ENCODE measurements at places on chromosomes 2 and 18.

DNA sequence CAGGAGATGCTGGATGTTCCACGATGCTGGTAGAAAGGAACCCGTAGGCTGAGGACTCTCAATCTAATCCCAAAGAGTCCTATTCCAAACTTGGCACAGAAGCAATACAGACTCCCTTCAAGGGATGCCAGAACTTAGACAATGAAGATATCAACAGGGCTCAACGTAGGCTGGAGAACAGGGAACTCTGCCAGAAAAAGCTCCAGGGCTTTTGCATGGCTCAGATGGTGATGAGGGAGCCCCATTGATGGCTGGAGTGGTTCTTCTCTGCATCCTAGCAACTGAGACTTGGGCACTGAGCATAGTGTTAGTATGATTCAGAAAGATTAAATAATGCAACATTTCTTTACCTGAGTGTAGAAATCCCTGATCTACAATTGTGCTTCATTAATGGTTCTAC is 117.2 kb upstream of the NCK2 start:
- DNase-seq = no peak

GRCh38 chr2:39947294-39948015 is 168.4 kb upstream of the THUMPD2 start:
- DNase-seq = no peak

DNA sequence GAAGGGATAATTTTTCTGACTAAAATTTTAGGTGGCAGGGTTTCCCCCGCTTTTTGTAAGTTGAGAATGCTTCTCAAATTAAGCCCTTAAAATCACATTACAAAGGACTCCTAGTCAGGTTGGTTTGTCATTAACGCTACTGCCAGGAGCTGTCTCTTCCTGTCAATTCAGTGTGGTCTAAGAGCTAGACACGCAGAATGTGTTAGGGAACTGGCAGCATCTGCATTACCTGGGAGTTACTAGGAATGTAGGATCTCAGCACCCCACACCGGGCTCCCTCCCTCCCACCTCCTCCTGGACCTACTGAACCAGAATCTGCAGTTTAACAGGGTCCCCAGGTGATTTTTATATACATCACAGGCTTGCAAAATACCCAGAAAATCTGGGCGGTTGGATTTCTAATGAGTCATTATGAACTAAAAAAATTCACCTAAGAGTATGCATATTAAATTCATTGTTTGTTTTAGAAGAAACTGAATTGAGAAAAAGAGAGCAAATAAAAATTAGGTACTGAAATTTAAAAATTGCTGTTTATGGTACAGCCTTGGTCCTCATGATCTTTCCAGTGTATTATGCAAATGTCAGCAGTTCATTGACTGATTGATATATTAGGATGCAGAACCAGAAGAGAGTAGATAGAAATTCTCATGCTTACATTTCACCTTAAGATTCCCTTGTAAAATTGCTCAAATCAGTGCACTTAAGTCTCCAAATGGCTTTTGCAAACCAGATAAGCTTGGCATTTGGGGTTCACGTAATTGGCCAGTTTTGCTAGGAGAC is 130.9 kb upstream of the ITGA6 start:
- no peak for DNase-seq

- no peak for DNase-seq
Measured at GRCh38 chr2:55418072-55418471, 1.6 kb downstream of the CCDC88A start.

DNA sequence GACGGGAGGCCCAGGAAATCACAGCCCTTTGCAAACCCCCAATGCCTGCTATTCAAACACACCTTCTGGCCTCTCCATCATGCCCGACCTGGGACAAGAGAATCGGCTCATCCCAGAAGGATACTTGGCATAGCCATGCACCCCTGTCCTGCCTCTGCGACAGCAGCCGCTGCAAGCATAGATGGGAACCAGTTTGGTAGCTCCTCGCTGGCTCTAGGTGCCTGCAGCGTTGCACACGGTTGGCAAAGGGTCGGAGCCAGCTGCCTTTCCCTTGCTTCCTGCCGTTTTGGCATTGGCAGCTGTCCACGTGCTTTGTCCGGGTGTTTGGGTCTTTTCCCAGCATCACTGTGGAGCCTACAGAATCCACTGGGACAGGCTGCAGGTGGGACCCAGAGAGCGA is 76.9 kb downstream of the TWIST2 start:
- DNase-seq = no peak

- no peak for DNase-seq
Measured at GRCh38 chr2:147845411-147845971, 662 bp downstream of the ACVR2A start.

GRCh38 chr2:144390424-144391020 is 129.4 kb downstream of the ZEB2 start:
- no peak for DNase-seq

- no peak for DNase-seq
Measured at GRCh38 chr2:129240061-129240460, 739.4 kb upstream of the RAB6C start.

DNA sequence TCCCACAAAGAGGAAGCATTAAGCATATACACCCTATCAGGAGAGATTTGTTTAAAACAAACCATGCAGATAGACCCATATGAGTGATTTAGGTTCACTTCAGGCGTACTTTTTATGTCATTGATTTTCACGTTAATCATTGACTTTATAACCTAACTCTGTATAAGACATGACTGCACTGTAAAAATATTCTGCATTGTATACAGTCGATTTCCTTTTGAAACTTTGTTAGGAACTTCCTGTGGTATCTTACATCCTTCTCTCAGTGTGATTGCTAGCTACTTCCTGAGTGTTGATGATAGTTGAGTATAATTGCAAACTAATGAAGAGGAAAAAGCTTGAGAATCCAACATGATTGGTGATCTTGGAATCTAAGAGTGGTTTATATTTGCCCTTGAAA is 69.4 kb downstream of the XIRP2 start:
- no peak for DNase-seq

DNA sequence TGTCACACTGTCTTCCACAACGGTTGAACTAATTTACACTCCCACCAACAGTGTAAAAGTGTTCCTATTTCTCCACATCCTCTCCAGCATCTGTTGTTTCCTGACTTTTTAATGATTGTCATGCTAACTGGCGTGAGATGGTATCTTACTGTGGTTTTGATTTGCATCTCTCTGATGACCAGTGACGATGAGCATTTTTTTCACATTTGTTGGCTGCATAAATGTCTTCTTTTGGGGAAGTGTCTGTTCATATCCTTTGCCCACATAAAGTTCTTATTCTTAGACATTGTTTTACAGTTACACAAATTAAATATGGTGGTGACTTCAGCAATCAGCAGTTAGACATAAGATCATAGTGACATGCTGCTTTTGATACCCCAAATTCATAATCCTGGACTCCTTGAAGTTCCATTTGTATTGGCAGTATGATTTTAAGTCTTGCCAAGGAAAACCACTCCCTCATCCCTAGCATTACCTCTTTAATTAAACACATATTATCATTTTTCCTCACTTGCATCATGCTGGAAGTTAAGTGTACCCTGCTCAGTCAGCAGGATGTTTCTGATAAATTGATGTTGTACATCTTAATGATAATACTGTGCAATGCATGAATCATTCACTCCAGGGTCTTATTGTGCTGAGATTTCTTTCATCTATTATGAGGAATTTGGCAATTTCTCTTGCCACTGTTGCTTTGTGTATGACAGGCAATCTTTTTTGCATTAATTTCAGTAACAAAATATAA is 67.6 kb upstream of the STAT1 start:
- no peak for DNase-seq

DNA sequence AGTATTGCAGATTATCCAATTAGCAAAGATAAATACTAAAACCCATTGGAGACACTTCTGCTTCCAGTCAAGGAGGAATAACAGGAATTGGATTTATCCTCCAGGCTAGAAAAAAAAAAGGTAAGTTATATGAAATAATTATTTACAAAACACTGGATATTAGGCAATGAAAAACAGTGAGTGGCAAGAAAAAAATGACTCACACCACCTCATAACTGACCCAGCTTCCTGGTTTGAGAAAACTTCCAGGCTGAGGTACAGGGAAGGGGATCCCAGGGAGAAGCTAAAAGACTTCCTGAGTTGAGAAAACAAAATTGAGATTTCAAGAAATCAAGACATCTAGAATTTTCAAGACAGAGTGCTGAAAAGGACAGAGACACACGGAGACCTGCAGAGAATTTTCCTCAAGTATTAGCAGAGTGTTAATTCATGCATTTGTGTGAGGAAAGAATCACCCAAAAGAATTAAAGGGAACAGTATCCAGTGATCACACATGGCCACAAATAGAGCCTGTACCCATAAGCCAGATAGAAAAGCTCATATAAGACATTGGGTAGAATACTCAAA is 17.4 kb downstream of the SRD5A2 start:
- DNase-seq = no peak

- DNase-seq = no peak
Measured at GRCh38 chr2:112866128-112866835, 29.7 kb upstream of the IL1B start.

GRCh38 chr2:67613227-67613626 is 216.1 kb downstream of the ETAA1 start:
- DNase-seq = no peak

GRCh38 chr18:3015204-3015592 is 2.3 kb upstream of the LPIN2 start:
- peak; percentile 66 for DNase-seq

Data from islet precursor cell (in vitro differentiated cells).